ENCODE measurements at places on chromosomes 3 and 15. TPM values are rescaled to one million over a fixed set of nuclear protein-coding genes. Genes with fewer than 3 reads are reported as not detected.
A peak's percentile ranks its signal among the peaks of the same experiment; 100 is the strongest.

DNA sequence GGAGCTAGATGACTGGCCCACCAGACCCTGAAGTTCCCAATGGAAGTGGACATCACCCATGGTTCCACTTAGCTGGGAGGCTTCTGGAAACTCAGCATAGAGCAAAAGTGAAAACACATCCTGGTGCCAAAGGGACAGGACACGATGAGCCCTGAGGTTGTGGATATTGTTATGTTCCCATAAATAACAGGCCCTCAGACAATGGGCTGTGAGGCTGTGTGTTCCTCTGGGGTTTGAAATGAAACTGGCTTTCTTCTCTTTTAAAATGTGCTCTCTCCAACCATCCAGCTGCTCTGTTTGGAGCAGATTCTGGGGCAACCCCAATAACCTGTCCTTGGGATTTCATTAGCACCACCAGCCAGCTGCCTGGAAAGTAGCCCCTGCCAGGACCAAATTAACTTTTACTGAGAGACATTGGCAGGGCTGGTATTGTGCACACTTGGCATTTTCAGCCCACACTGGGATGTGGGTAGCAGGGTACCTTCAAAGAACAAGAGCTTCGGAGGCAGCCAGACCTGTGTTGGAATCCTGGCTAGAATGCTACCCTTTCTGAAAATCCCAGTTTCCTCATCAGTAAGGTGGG, 97.5 kb downstream of the DNAJB8 start:
- no peak for DNase-seq

GRCh38 chr3:15809313-15809712, 11.5 kb upstream of the ANKRD28 start:
- no peak for DNase-seq

GRCh38 chr3:179147514-179147872, 664 bp upstream of the PIK3CA start:
- no peak for DNase-seq

DNA sequence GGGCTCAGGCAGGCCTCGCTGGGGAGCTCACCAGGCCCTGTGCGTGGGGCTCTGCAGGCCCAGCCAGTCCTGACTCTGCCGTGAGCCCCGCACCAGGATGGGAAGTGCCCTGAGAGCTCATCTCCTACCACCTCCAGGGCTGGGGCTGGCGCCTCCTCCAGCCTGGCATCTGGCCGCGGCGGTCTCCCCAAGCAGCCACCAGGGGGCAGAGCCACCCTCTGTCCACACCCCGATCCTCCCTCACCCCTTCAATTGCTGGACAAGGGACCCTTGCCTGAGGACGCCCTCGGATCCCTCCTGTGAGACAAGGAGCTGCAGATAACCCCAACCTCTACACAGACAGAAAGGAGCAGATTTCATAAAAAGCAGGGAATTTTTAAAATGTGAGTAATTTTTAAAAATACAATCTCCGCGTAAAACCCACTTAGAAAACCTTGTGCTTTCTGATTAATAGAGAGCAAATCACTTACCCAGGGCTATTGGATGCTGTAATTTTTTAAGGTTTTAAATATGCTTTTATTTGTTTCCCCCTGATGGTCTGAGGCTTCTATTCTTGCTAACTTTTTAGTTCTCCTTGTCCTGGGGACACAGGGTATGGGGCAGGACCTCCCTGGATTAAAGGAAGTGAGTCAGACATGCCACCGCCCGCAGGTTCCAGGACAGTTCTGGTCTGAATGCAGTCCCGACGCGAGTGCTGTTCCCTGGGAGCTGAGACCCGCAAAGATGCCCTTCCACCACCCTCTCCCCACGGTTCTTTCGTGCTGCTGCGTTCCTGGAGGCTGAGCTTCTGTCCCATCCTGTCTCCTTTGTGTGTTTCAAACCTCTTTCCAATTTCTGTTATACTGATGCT, 52.3 kb upstream of the CHRNA7 start:
- peak; percentile 86 for DNase-seq

GRCh38 chr15:86236356-86237110, 156.9 kb downstream of the AGBL1 start:
- DNase-seq = no peak

- no peak for DNase-seq
These were observed 85.3 kb downstream of the CNTN3 start for GRCh38 chr3:74529145-74529544.

GRCh38 chr3:176896640-176897039, 300.6 kb downstream of the TBL1XR1 start:
- no peak for DNase-seq

- DNase-seq = no peak
These were observed 5.9 kb downstream of the USP3 start for GRCh38 chr15:63509955-63510940.

DNA sequence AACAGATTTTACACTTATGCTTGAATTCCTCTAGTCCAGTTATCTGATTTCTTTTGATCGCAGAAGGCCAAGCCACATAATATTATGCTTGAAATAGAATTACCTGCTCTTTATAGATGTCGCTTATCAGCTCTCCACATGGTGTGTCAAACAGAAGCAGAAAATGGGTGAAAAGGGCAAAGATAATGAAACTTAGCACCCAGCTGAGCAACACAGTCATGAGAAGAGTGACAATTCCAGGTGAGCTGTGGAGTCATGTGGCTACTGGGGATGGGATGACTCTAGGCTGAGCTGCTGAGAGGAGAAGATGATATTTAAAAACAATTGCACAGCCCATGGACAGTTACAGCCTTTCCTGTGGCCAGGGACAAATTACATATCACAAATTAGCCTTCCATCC, 398.7 kb upstream of the PDZRN3 start:
- no peak for DNase-seq

DNA sequence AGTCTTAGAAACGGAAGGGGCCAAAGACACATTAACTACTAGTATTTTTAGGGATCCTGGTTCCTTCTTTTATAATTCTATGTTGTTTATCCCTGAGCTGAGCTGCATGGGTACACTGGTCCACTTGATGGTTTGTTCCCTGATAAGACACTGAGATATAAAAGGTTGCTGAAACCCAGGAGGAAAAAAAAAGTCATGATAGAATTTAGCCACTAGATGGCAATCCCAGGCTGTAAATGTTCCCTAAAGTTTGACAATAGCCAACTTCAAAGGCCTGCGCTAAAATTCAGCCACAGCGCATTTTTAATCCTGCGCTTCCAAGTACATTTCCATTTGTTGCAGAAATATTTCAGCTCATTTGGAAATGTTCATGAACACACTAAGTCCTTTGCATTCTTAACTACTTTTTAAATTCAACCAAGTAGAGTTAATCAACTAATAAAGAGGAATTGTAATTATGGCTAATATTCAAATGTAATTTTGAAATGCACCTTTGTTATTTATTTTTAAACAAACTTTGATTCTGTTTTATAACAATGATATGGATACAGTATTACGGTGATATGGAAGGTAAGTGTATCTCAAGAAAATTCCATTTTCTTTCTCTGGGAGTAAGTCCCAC, 249.3 kb upstream of the FEZF2 start:
- peak; percentile 19 for DNase-seq

GRCh38 chr3:186217820-186218164, 108.9 kb upstream of the ETV5 start:
- no peak for DNase-seq

- DNase-seq = no peak
These were observed 37.0 kb downstream of the FMN1 start for GRCh38 chr15:33157371-33158037.

GRCh38 chr3:128800241-128801187, 74.5 kb downstream of the RAB7A start:
- no peak for DNase-seq

CLRN1 gene
- total RNA-seq = not detected

AADACL2 gene
- not detected for total RNA-seq

ATP13A3 gene
- total RNA-seq = 32.1 TPM

PCSK6 gene
- 0.13 TPM for total RNA-seq

SYNM gene
- 1.7 TPM for total RNA-seq

MAP6D1 gene
- total RNA-seq = 0.90 TPM

C3orf85 gene
- total RNA-seq = not detected

GOLGA8J gene
- not detected for total RNA-seq

All from endothelial cell (in vitro differentiated cells).